ENCODE measurements at places on chromosomes 5 and 9.
A peak's percentile ranks its signal among the peaks of the same experiment; 100 is the strongest.

DNA sequence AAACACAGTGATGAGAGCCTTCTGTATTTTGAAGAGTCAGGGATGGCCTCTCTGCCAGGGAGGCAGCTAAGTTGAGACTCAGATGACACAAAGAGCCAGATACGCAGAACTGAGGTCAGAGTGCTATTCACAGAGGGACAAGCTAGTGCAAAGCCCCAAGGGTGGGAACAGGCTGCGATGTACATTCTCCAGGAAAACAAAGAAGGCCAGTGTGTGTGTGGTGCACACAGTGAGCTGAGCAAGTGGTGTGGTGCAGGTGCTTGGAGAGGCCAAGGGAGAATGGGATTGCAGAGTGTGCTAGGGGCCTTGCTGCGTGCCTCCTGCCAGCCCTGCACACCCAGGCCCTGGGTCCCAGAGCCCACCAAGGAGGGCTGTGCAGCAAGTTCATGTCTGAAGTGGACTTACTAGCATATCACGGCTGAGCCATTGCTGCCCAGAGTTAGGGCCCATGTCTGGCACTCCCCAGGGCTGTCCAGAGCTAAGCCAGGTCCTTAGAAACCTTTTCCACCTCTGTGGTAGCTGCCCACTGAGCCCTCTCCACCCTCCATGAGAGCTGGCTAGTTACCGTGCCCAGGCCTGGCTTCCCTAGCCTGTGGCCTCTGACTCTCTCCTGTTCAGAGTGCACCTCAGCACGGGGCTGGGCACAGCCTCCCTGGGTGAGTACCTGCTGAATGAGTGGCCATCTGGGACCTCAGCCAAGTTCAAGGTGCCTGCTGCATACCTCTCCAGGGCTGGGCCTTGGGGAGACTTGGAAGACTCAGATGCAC is 9.3 kb downstream of the SLC25A48 start:
- DNase-seq, result no peak

DNA sequence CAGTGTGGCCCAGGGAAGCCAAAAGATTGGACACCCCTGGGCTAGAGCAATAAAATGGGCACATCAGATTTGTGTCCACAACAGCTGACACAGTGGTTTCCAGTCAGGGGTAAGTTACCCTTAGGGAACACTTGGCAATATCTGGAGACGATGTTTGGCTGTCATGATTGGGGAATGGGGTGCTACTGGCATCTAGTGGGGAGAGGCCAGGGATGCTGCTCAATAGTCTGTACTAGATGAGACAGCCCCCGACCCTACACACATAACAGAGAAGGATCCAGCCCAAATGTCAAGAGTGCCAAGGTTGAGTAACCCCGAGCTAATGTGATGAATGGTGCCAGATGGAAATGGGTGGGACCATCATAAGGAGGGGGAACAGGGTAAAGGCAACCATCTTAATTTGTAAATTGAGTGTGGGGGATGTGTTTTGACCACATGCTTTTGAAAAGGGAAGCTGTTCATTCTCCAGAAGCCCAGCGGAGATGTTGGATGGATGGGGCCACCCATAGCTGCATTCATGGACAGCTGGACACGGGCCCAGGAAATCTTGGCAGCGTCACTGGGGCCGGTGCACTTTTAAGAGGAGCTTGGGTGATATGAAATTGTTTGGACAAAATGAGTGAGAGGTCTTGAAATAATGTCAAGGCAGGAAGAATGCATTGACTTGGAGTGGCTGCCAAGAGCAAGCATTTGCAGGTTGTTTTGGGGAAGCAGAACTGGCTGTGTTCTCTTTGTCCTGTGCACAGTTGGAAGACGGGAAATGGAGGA is 33.4 kb downstream of the SYK start:
- peak; percentile 29 for DNase-seq

GRCh38 chr5:67373518-67373917 is 176.9 kb upstream of the CD180 start:
- no peak for DNase-seq

- peak; percentile 37 for DNase-seq
These were observed 104.3 kb upstream of the PITX1 start for GRCh38 chr5:135138116-135138850.

DNA sequence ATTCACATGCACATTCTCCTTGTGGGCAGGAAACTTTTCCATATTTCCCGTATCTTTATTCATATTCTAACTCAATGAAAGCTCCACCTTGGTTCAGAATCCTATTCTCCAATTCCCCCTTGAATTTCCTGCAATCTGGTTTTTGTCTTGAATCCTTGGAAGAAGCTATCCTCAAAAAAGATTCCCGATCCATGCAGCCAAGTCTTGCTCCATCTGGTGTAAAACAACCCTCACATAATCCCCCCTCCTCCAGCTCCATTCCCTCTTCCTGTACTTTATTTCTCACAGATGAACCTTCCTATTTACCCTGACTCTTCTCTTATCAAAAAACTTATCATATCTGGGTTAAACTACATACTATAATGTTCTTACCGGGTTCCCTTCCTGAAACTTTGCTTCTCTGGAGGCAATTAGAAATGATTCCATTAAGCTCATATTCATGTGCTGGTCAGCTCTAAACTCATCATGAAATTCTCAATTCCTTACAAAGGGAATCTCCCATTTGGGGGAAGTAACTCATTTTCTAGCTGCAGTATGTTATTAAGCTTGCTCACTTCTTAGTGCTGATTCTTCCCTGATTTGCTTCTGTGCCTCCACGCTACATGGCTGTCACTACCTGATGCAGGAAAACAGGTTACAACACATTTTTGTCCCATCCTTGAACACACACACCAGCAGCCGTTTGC is 81.7 kb downstream of the GNAQ start:
- DNase-seq, result no peak

GRCh38 chr9:105673850-105674387 is 11.7 kb downstream of the TAL2 start:
- DNase-seq, result no peak

GRCh38 chr9:33623658-33624586 is 99.9 kb downstream of the ANKRD18B start:
- DNase-seq, result peak; percentile 85

DNA sequence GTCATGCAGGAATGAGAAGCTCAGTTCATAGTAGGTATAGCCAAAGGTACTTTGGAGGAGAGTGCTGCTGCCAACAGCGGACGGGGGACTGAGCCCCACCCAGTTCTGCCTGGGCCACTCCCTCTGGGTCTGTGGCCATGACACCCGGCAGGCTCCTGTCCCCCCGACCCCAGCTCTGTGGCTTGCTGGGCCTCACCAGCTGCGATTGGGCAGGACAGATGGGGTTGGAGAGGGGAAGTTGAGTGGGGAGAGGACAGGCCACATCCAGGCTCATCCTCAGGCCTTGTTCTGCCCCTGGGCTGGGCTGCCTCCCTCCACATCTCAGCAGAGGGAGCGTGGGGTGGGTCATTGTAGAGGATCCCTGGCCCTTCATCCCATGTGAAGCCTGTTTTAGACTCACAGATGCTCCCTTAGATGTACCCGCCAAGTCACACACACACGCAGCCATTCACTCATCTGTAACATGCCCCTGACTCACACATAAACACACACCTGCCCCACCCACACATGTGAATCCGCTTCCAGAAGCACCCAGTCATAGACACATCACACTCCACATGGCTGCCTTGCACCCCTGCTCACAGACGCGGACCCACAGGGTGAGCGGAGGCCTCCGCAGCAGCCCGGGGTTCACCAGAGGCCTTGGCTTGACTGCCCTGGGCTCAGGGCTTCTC is 48.8 kb downstream of the NTNG2 start:
- DNase-seq, result no peak

DNA sequence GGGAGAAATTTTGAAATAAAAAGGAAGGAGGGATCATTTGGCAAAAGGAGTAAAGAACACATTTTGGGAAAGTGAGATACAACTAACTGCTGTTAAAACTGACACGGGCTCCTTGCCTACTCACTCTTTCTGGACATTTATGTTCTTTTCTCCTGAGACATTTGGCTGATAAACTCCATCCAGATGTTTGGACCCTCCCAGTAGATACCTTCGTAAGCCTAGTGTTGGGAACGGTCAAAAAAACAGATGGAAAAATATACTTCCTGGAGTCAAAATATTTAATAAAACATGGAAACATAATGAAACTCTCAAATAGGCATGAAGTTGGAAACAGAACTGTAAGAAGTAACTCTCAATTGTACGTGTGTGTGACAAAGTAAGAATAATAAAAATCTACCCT is 360.1 kb upstream of the RIOK2 start:
- DNase-seq, result no peak
